ENCODE measurements at places on chromosomes 4 and X.
A peak's percentile ranks its signal among the peaks of the same experiment; 100 is the strongest.

DNA sequence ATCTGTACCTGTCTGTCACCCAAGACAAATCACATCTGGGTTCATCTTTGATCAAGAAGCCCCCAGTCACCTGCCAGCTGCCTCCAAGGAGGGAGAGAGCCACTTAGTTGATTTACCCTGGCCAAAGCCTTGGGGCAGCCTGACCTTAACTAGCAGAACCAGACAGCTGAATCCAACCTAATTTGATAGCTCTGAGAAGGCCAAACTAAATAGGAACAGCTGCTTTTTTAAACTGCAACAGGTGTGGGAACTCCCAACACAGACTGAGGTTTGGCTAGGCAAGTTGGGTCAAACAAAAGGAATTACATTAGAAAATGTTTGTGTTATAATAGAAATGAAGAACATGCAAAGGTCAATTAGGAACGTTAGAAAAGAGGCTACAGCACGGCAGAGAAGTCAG lies 375.7 kb downstream of the NLGN4X start:
- DNase-seq, result no peak

- DNase-seq, result no peak
Measured at GRCh38 chr4:101158134-101158482, 189.2 kb downstream of the PPP3CA start.

- DNase-seq, result no peak
Measured at GRCh38 chrX:131649741-131650140, 105.9 kb downstream of the OR13H1 start.

DNA sequence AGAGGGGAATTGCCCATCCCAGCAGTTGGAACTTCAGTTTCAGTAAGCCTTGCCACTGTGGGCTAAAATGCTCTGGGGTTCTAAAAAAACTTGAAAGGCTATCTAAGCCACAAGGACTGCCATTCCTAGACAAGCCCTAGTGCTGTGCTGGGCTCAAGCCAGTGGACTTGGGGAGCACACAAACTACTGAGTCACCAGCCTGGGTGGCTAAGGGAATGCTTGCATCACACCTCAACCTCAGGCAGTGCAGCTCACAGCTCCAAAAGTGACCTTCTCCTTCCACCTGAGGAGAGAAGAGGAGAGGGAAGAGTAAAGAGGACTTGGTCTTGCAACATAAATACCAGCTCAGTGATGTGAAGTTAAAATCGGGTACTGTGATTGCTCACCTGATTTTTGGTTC lies 116.7 kb upstream of the GLRA2 start:
- DNase-seq, result no peak

DNA sequence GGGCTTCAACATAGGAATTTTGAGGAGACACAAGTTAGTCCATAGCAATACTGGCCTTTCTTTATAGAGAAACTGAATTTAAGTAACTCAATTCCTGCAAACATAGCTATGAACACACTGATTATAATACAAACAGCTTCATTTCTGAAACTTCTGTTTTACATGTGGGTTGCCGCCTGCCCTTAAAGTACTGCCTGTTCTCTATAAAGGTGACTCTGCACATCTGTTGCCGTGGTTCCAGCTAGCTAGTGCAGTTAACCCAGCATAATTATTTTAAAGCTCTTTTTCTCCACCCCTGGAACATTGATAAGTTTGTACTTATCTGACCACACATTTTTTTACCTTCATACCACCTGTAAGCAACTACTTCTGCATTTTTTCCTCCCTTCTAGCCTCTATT lies 177.6 kb downstream of the NWD2 start:
- no peak for DNase-seq

DNA sequence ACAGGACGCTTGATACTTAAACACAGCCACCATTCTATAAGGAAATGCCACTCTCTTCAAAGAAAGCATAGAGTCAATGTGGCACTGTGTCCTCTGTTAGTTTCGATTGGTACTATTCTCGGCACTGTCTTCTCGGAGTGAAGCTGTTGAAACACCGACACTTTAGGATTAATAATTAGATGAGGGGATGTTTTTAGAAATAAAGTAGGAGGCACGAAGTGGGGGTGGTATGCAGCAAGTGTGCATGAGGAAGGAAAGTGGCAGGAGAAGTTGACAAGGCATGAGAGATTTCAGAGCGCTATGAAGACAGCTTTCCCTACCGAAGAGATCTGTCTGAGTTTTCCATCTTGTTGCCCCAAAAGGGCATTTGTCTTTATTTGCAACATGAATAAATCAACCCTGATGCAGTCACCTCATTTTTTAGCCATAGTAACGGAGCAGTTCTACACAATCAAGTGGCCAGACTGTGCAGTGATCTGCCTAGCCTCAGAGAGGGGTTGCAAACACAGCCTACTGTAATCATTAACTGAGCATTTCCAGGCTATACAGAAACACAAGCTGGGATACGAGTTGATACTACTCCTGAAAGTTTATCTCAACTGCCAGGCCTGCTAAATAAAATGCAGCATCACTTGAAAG lies 8.3 kb downstream of the GPRIN3 start:
- DNase-seq, result peak; percentile 32

- DNase-seq, result peak; percentile 1
Measured at GRCh38 chr4:162234595-162234994, 70.8 kb upstream of the FSTL5 start.

GRCh38 chr4:184174571-184175488 lies 42.8 kb downstream of the ENPP6 start:
- DNase-seq, result no peak

DNA sequence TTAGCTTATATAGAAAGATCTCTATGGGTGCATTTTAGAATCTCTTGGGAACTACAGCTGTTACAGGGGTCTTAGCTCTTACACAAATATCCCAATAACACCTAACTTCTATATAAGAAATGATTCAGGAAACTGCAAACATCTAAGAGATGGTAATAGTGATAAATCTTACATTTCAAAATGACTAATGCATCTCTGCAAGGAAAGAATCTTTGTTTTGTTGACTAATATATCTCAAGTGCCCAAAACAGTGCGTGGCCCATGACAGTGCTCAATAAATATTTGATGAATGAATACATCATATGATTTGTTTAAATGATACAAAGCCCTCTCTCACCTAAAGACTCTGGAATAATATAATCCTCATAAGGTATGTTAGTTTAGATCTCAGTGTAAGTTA lies 47.5 kb downstream of the CENPE start:
- DNase-seq, result no peak

GRCh38 chrX:150869450-150869849 lies 29.0 kb downstream of the CD99L2 start:
- DNase-seq, result no peak

DNA sequence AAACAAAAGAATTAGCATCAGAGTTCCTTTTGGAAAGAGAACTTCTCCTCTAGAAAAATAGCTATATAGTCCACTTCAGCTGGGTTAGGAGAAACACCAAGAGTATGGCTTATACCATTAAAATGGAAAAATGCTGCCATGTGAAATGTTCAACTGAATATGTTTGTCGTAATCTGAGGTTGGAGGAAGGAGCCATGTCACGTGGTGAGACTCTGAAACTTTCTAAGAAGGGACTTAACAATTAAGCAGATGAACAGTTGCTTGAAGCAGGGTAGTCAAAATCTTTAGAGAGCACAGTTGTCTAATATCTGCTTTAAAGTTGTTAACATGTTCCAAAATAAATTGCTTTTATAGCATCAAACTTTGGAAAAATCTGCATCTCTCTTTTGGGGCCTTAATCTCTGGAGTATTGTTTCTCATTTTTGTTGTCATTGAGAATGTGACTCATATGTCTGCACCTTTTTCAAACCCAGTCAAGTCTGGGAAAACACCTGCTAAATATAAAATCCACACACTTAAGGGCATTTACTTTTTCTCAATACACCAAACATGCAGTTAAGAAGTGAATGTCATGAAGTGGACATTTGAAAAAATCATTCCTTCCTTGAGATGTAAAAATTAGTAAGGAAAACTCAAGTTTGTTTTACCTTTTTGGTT lies 168.8 kb upstream of the PDE5A start:
- DNase-seq, result no peak

DNA sequence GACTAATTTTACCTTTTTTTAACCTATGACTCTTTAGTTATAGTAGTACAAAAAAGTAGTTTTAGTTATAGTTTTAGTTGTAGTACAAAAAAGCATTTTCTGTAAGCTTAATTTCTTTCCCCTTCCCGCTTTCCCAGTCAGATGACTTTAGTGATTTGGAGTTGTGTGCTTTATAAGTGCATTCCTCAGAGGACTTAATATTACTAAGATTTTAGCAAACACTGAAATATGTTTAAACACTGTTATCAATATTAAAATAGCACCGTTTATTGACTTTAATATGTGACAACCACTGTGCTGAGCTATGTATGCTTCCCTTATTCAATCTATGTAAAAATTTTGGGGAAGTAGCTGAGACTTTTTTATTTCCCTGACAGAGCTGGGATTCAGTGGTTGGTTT lies 22.8 kb downstream of the GUF1 start:
- no peak for DNase-seq

GRCh38 chr4:119284876-119285780 lies 36.8 kb downstream of the FABP2 start:
- no peak for DNase-seq

GRCh38 chrX:68831405-68832100 lies 2.7 kb downstream of the EFNB1 start:
- no peak for DNase-seq

Data from CD4-positive, alpha-beta T cell treated with Interleukin-6 at 100 ng/mL for 8 hours (primary cell).